ENCODE measurements at places on chromosomes 12 and 14.

DNA sequence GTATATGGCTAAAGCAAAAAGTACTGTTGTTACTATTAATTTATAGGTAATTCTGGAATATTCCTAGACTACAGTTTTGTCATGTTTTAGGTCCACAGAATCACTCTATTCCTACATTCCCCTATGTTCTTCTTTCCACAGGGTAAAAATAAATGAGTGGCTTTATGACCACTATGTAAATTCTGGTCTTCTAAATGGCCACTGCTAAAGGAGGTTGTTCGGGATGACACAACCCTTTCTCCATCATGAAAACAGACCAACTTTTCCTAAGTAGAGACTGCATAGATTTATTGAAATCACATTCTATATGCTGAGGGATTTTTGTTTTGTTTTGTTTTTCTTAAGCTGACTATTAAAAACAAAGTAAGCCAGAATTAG, 88.0 kb downstream of the SYT1 start:
- no peak for DNase-seq

DNA sequence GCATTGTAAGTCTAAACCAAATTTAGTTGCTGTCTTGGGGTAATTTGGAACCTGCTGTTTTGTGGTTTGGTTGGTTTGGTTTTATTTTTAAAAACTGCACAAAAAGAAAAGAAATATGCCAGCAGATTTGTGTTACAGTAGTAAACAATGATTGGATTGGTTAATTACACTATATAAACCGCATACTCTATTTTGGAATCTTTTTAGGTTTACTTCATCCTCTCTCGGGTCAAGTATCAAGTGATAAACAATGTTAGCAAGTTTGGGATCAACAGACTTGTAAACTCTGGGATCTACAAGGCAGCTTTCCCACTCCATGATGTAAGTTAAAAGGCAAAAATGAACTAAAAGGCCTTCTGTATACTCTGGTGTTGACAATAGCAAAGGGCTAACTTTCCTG, 132.4 kb downstream of the ANO6 start:
- no peak for DNase-seq

DNA sequence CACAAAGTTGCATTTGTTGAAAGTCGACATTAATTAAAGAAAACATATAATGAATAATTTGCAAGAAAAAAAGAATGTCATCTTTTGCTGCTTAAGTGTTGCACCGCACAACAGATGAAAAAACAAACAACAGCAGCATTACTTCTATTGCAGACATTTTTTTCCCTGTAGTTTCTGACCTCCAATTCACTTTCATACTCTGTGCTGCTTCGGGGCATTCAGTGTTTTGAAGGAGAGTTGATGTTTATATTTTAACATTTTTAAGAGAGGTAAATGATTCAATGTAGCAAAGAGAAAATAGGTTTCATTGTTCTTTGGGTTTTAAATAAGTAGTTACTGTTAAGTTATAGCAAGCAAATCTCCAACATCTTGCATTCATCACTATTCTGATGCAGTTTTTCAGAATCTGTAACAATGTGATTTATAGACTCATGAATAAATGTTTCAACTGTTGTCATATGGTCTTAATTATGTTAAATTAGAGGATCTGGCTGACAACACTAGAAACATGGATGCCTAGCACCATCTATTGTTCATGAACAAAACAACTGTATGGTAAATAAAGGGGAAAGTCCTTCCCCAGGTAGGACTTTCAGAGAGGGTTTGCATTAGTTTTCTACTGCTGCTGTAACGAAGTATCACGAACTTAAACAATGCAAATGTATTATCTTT, 168.1 kb downstream of the BCAT1 start:
- no peak for DNase-seq

DNA sequence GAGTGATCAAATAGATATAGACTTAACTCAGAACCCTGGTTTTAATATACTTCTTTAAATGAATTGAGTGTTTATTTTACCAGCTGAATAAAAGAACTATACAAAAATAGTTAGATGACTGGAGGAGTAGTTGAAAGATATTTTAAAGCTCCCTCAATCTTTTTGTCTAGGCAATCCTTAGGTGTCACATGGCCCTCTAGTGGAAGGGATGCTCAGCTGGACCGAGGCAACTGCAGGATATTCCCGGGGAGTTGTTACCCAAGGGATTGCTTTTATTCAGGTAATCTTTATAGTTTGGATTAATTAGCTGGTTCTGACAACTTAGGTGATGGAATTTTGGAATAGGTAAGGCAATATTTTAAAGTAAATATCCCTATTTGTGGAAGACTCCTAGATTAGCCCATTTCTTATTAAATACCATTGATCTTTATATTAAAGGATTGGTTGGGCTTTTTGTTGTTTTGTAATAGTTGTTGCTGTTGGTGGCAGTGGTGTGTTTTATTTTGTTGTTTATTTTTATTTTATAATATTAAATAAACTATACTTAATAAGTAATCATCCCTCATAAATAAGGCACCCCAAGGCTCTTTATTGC, 57.1 kb downstream of the ZDHHC17 start:
- DNase-seq = no peak

- no peak for DNase-seq
These were observed 83.8 kb downstream of the CCER1 start for GRCh38 chr12:90870971-90871725.

DNA sequence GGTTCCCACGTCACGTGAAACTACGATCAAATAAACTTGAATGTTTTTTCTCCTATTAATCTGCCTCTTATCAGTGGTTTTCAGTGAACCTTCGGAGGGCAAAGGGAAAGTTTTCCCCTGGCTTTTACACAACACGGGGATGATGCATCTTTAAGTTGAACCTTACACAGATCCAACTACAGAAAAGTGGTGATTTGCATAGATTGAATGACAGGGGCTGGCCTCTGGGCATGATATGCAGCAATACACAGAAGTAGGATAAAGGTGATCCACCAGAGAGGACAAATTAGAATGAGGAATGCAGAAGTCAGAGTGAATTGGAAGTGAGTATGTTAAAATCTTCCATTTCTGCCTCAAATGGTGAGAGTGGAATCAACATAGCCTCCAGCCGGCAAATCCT, 11.6 kb downstream of the GSG1 start:
- DNase-seq = no peak

GRCh38 chr14:65162031-65162430, 59.7 kb upstream of the MAX start:
- no peak for DNase-seq

GRCh38 chr12:127044836-127045235, 1222.1 kb upstream of the TMEM132C start:
- DNase-seq = no peak

DNA sequence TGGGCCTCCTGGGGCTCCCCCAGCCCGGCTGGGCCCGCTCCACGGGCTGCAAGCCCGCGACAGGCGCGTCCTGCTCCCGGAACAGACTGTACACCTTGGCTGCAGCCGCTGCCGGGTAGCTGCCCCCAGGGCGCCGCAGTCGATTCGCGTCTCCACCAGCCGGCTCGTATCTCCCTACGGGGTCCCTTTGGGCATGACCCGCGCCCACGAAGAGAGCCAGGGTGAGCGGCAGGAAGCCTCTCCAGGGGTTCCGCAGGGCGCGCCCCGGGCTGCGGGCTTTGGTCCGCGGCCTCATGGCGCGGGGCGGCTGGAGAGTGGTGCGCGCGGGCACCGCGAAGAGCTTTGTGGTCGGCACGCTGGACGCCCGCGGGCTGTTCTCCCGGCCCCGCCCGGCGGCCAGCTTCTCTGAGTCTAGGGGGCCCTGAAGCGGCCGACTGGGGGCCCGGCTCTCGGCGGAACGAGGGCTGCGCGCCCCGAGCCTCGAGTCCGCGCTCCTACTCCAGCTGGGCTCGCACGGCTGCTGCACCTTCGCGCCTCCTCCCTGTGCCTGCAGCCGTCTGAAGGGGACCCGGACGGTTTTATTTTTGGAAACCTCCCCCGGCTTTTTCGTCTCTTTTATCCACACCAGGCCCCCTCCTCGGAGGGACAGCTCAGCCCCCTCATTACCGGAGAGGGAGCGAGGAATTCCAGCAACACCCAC, at the start of gene LTBP2:
TSS of gene LTBP2 (minus strand) at position 588 of the 700 bp plus-strand sequence. CDS start at position 295, 293 bp downstream.
- no peak for DNase-seq
